ENCODE measurements at places on chromosomes 2 and 18.

GRCh38 chr2:145119225-145119624, 599.3 kb upstream of the ZEB2 start:
- no peak for DNase-seq

GRCh38 chr2:240452462-240453256, 17.2 kb downstream of the GPC1 start:
- no peak for DNase-seq

DNA sequence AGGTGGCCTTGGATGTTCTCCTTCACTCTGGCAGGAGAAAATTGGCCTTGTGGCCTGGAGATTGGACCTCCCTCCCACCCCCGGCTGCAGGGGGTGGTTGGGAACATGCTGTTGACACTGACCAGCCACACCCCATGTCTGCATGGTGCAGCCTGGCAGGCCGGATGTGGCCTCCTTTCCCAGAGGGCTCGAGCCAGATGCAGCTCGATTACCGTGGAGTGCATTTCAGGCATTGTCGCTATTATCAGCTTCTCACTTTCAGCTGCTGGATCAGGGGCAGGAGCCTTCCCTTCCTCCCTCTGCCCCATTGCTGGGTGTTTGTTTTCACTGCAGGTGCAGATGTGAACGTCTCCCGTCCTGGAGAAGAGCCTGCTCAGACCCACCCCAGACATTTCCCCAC, 211.0 kb upstream of the SIX2 start:
- no peak for DNase-seq

DNA sequence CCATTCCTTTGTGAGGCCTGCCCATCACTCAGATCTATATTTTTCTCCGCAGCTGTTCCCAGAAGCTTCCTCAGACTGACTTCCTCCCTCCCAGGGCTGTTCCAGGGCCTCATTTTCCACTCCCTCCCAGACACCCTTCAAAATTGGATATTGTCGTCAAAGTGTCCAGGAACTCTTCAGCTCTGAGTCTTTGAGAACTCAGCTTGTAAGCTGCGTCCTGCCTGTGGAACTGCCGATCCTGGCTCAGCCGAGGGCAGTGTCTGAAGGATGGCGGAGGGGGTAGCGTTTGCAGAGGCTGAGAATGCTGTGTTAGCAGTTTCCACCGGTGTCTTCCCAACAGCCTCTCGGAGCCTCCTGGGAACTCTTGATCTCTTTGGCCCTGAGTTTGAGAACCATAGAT, 27.1 kb downstream of the NCK2 start:
- DNase-seq: no peak

- no peak for DNase-seq
Observed at GRCh38 chr2:122927197-122927596, 1097.9 kb upstream of the CNTNAP5 start.

GRCh38 chr2:30763151-30763660, 44.0 kb downstream of the CAPN13 start:
- DNase-seq: no peak

DNA sequence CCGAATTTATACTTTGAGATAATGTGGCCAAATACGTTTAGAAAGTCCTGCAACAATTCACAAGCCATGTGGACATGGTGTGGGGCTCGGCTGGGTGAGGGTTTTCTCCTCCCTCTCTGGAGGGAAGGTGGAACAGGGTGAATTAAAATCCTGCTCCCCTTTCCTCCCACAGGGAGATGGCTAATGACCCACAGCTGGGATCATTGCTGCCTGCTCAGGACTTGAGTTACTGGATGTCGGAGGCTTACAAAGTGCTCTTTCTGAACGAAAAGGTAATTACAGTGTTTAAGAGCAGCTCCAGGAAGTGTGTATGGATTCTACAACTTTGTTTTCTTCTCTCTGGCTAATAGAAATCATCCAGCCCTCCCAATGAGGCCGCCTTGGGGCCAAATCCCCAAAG, 97.9 kb upstream of the ALKAL2 start:
- DNase-seq: no peak

- DNase-seq: no peak
Observed at GRCh38 chr2:231683292-231684235, 24.8 kb upstream of the PTMA start.

- DNase-seq: no peak
Observed at GRCh38 chr18:2002151-2002550, 569.2 kb downstream of the METTL4 start.

DNA sequence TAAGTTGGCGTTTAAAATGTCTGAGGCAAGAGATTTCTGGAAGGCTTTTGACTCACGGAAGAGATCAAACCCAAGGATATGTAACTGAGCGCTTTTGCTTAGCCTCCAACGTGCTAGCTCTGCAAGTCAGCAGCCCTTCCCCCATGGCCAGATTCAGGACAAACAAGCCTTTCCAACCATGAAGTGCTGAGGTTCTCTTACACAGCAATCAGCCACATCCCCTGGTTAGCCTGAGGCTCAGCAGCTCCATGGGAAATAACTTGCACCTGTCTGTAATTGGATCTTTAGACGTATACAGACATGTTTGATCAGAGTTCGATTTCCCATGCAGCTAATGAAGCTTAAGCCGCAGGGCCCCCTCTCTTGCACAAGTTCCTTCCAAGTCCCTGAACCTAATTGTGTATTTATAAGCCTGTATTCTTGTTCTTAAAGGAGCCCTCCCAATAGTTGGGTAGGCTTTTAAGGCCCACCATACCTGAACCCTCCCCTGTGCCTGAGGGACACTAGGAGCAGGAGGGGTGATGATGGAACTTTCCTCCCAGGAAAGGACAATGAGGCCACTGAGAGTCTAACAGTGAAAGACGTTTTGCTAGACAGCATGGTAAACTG, 2.1 kb upstream of the TMEM131 start:
- no peak for DNase-seq

DNA sequence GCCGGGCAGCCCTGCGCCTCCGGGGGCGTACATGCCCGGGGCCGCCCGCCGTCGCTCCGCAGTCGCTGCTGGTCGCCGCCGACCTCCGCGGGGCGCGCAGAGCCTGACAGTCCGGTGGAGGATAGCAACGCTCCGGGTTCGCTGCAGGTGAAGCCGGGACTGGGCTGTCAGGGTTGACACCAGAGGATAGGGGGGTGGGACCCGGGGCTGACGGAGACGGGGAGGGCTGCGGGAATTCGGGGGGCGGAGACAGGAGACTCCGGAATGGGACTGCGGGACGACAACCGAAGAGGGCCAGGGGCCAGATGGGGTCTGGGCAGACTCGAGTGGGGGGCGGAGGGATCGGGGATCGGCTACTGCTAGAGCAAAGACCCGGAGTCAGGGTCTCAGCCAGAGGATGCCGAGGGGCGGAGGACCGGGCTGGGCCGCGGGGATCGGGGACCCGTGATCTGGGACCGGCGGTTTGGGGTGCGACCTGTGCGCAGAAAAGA, 403 bp downstream of the TMEM127 start:
- peak; percentile 33 for DNase-seq

- DNase-seq: no peak
Observed at GRCh38 chr2:140695155-140695554, 1435.7 kb downstream of the LRP1B start.

- no peak for DNase-seq
Observed at GRCh38 chr2:127508631-127509034, 17.7 kb downstream of the IWS1 start.

DNA sequence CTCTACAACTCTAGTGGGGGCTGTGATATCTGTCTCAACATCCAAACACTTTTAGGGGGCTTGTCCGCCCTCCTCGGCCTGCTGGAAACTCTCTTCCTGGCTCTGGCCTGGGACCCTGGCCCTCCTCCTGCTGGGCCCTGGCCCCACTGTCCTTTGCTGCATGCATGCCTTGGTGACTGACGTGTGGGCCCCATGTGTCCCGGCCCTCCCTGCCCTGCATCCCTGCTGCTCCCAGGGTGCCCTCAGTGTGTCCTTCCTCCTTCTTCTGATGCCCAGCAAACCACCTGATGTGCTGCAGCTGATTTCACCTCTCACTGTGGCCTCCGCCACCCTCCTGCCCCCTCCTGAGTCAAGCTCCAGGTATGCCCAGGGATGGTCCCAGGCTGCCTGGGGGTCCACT, 101.7 kb downstream of the SEPTIN10 start:
- no peak for DNase-seq

- DNase-seq: peak; percentile 58
Observed at GRCh38 chr18:12308386-12309100, 502 bp downstream of the TUBB6 start.

DNA sequence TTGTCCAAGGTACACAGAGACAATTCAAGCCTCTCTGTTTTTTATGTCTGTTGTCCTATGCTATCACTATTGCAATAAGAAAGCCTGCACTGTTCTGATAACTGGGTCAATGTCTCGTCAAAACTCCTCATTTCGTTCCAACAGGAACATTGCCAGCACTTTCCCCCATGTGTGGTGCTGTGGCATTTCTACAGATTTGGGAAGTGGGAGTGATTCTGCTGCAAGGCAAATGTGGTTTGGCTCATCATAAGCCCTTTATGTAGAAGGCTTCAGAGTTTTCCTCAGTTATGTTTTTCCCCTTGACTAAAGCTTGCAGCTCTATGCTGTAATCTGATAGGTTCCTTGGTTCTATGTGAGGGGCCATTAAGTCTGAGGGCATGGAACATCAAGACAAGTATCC, 324.1 kb upstream of the TCF4 start:
- no peak for DNase-seq

DNA sequence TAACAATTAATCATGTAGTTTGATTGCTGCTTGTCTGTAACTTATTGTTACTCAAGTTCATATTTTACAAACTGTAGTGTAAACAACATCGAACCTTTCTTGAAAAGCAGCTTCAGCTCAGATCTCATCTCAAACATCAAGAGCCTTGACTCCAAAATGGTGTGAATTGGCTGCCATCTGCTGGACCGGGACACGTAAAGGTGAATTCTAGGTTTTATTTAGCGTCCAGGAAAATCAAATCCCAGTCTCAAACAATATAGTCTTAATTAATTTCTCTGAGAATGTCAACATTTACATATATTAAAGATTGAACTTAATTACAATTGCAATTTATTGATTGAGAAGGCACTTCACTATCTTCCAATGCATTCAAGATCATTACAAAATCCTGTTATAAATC, 453.0 kb downstream of the GALR1 start:
- DNase-seq: no peak

DNA sequence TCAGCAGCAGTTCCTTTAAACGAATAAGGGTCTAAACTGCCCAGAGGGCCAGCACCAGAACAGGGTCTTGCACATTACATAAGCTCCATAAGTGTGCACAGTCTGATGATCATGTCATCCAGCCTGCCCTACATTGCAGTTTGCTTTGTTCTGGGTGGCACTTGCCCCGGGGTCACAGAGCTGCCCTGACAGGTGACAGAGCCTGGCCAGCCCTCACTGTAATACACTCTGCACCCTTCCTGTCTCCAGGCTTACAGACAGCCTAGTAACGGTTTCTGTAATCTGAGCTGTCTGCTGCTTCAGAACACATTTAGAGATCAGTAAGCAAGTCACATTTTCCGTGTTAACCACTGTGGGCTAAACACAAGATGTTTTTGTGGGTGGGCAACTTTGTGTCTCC, 213.3 kb downstream of the FAM210A start:
- DNase-seq: no peak

DNA sequence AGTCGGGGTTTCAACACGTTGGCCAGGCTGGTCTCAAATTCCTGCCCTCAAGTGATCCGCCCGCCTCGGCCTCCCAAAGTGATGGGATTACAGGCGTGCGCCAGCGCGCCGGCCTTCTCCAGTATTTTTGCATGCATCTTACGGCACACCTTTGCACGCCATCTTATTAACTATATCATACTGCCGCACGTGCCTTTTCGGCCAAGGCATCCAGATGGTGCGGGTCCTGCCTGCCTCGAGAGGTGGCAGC, 765 bp upstream of the ING5 start:
- DNase-seq: no peak

DNA sequence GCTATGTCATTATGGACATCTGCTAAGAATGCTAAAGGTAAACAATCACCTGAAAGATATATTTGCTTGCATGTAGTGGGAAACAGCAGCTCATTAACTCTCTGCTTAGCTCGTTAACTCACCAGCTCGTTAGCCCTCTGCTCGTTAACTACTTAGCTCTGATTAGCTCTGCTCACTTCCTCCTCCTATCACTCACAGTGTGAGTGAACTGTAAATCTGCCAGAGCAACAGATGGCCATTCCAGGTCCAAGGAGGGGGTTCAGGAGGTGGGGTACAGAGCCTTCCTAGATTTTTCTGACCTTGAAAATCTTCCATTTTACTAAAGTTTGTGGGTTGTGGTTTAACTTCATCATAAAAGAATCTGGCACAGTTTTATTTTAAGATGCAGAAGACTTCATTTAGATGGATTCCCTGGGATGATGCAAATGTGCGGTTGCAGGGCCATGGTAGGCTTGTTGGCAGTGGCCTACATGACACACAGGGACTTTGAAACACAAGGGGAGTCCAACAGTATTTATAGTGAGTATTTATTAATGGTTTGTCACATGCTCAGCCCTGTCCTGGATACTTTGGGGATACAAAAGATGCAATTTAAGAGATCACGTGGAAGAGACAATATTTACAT, 1633.7 kb upstream of the CELF4 start:
- no peak for DNase-seq

- no peak for DNase-seq
Observed at GRCh38 chr2:24077879-24078278, 1.8 kb upstream of the SF3B6 start.

- no peak for DNase-seq
Observed at GRCh38 chr18:42545825-42546224, 569.7 kb downstream of the RIT2 start.

DNA sequence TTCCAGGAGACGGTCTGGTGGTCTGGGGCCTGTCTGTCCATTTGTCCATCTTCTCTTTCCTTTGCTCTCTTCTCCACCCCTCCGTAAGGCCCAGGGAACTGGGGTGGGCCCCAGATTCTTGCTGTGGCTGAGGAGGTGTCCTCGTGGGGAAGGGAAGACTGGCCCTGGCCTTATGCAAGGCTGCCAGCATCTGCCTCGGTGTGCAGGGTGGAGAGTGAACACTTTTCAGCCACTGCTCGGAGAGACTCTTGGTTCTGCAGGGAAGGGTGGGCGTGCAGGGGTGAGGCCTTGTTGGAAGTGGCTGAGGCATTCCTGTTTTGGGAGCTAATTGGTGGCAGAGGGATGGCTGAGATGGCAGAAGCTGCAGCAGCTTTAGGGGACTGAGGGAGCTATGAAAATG, 23.0 kb downstream of the EMX1 start:
- DNase-seq: no peak

DNA sequence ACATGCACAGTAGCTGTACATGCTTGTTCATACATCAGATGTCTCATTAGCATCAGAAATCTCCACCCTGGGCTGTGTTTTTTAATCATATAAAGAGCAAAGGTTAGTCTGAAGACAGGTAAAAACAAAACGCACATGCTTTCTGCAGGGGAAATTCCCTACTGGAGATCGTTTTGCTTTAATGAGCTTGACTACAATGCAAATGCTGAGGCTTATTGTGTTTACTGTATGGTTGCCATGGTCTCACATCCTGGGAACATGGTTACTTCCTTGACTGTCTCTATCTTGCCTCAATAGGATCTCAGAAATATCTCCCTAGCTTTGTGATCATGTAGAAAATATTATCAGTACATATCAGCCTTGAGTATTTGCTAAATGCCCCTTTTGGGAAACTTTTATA, 336.5 kb upstream of the TFPI start:
- DNase-seq: no peak

- DNase-seq: no peak
Observed at GRCh38 chr2:121856360-121856759, 100.9 kb downstream of the TSN start.

All from stimulated activated effector memory CD8-positive, alpha-beta T cell treated with anti-CD3 and anti-CD28 coated beads, Interleukin-12 subunit alpha, Interleukin-12 subunit beta, amount 100 ng/mL, for 72 hours (primary cell).